ENCODE measurements at places on chromosomes 1 and 21.
A peak's percentile ranks its signal among the peaks of the same experiment; 100 is the strongest.

DNA sequence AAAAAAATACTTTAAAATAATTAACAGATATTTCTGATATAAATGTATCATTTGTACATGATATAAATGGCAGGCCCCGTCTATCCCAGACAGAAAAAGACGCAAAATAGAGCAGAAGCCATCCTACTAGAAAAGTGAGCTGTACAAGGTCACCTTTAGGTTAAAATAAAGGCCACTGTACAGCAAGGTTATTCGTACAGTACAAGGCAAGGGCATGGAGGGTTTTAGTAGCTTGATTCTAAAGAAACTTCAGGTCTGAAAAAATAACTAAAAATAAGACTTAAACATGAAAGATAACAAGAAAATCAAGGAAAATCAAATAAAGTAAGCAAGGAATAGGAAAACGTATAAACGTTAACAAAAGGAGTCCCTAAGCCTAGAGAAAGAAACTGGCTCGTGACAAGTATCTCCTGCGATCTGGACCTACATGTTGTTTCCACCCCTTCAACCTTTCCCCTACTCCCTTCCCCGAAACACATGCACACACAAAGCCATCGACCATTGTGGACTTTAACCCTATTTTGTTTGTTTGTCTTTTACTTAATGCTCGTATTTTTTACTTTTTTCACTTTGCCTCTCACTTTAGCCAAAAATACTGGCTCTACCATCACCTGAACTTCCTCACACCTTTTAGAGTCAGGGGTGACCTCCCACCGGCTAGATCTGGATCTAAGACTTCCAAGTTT lies 26.5 kb upstream of the SLC30A10 start:
- DNase-seq = no peak

DNA sequence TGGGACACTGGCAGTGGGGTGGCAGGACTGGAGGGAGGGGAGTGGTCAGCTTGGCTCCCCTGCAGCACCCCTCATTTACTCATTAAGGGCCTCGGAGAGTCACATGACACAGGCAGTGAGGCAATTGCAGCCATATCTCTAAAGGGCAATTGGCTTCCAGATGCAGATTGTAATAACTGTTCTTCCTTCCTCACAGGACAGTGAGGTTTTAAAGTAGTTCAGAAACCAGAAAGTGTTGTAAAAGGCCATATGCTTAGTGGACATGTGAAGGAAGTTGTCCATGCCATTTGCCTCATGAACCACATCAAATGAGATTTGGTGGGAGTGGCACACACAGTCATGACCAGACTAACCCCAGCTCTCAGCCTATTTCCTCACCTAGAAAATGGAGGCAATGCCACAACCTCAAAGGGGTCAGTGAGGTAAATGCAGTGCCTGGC lies 11.1 kb downstream of the MTX1 start:
- DNase-seq = no peak

- DNase-seq = peak; percentile 12
Measured at GRCh38 chr1:153261281-153262069, 2.0 kb downstream of the LORICRIN start.

DNA sequence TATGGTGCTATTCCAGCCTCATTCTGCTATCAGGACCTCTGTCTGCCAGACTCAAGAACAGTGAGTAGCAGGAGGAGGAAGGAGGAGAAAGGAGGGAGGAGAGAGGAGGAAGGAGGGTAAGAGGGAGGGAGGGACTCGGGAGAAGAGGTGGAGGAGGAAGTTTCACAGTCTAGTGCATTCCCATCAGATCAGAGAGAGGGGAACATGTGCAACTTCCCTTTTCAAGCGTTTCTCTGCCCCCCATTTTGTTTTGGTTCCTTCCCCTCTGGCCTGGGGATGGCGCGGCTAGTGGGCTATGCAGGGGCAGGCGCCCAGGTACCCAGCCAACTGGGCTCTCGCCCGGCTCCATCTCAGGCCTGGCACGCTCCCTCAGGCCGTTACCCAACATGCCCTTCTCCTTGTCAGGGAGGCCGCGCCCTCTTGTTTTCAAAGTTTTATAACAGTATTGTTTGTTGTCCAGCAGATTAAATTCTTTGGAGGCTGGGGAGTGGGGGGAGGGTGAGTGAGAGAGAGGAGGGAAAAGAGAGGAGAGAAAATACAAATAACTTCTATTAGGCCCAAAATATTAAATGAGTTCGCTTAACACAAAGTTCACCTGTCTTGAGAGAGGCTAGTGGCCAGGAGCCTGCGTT lies 56.0 kb downstream of the CD46 start:
- DNase-seq = no peak

DNA sequence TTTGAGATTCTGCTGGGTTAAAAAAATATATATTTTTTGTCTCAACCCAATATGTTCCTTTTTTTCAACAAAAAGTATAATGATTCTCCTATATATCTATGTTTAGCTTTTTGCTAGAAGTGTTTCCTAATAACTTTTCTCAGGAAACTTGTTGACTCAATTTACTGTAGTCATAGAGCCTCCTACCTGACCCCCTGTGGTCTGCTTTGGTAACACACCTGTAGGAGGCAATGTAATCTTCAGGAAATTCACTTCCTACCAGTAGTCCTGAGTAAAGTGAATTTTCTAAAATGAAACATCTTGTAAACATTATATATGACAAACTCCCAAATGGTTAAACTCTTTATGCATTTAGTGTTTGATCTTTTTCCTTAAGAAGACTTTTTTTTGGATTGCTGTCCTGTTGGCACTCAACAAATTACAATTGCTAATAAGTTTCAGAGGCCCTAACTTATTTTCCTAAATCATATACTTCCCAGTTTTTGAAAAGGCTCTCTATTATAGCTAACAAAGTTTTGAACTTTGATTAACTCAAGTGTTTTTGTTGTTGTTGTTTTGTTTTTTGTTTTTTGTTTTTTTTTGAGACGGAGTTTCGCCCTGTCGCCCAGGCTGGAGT lies 118.3 kb downstream of the OLFML2B start:
- no peak for DNase-seq

DNA sequence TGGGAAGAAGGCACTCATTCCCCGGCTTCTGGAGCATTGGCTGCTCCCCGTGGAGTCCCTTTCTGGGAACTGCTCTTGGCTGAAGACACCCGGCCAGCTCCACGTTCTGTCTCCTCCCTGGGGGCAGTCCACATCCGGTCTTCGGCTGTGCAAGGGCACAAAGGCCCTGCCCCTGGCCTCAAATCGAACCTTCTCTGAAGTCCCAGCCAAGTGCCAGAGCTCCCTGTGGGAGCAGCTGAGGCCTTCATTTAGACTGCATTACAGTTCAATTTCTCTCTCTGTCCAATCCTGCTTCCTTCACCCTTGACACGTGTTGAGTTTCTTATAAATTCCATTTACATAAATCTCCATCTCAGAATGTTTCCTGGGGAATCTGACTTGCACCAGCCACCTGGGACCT lies 132.9 kb upstream of the POU3F1 start:
- no peak for DNase-seq

- DNase-seq = peak; percentile 11
Measured at GRCh38 chr1:61741711-61742619, at the start of gene PATJ. Gene PATJ, plus strand, starts transcription at chr1:61742480. Its CDS starts 20,413 bp downstream, at chr1:61762893.

GRCh38 chr1:79293611-79294010 lies 287.1 kb upstream of the ADGRL4 start:
- no peak for DNase-seq

GRCh38 chr1:4366091-4366490 lies 288.3 kb upstream of the AJAP1 start:
- DNase-seq = no peak
